ENCODE measurements at places on chromosomes 3 and 15.

DNA sequence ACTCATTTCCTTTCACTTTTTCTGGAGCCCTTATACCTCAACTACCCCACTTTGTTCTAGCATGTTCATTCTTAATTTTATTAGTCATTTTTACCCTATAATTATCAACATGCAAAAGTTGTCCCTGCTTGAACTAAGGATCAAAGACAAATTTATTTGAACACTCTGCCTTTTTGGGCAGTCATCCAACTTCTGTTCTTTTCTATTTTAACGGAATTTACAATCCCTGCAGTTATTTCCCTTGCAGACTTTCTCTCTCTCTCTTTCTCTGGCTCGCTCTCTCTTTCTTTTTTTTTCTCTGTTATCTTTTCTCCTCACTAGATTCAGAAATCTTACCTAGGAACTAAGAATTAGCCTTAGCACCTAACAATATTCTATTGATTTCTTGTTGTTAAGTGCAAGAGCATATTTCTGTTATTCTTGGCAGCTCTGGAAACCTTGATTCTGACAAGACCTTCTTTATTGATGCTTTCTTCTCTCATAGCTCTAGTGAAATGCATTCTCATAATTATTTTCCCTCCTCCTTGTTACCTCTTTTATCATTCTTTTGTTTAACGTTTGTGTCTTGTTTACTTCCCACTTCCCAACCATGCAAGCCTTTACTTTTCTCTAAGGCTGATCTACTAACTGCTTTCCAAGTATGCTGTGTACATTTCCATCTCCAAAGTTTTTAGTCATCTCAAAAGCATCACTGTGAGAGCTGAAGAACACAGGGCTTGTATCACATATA is 951.6 kb downstream of the DIPK2A start:
- DNase-seq = no peak

DNA sequence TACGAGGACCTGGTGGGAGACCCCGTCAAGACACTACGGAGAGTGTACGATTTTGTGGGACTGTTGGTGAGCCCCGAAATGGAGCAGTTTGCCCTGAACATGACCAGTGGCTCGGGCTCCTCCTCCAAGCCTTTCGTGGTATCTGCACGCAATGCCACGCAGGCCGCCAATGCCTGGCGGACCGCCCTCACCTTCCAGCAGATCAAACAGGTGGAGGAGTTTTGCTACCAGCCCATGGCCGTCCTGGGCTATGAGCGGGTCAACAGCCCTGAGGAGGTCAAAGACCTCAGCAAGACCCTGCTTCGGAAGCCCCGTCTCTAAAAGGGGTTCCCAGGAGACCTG is 2.5 kb downstream of the CHST2 start:
- no peak for DNase-seq

GRCh38 chr3:194185221-194185620 is 49.3 kb downstream of the HES1 start:
- no peak for DNase-seq

DNA sequence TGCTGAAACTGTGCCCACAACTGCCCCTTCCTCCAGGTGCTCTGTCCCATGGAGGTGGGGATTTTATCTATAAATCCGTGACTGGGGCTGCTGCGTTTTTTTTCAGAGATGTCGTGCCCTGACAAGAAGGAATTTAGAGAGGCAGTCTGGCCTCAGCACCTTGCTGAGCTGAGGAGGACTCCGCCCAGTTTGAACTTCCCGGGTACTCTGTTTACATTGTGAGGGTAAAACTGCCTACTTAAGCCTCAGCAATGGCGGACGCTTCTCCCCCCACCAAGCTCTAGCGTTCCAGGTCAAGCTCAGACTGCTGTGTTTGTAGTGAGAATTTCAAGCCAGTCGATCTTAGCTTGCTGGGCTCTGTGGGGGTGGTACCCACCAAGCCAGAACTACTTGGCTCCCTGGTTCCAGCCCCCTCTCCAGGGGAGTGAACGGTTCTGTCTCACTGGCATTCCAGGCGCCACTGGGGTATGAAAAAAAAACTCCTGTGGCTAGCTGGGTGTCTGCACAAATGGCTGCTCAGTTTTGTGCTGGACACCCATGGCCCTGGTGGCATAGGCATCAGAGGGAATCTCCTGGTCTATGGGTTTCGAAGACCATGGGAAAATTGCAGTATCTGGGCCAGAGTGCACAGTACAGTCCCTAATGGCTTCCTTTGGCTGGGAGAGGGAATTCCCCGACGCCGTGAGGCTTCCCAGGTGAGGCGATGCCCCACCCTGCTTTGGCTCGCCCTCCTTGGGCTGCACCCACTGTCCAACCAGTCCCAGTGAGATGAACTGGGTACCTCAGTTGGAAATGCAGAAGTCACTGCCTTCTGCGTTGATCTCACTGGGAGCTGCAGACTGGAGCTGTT is 68.5 kb upstream of the SGO1 start:
- DNase-seq = no peak

DNA sequence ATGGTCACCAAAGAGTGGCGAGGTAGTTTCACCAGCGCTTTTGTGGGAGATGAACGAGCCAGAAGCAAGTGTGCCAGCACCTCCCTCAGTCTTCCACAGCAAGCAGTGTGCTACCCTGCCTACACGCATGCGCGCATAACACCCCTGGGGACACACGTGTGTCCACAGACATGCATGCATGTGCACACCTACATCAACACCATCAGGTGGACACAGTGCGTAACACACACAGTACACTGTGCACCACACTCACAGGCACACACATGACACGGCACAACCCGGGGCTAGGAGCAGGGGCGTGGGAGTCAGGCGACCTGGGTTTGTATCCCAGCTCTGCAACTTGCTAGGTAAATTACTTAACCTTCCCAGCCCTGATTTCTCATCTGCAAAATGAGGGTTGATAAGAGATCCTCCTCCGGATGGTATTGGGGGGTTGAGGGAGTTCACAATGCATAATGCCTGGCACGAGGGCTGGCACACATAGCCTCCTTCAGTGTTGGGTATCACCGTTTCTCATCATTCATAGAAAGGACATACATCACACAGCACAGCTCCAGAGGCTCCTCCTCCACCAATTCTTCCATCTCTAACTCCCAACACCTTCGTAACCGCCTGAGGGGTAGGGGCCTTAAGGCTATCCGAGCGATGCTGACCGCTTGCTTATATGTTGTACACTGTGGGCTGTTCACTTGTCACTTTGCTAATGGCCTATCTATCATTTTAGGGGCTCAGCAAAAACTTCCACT is 174.9 kb downstream of the SMAD6 start:
- DNase-seq = no peak

- DNase-seq = no peak
Observed at GRCh38 chr15:90851940-90852339, 16.4 kb upstream of the FURIN start.

DNA sequence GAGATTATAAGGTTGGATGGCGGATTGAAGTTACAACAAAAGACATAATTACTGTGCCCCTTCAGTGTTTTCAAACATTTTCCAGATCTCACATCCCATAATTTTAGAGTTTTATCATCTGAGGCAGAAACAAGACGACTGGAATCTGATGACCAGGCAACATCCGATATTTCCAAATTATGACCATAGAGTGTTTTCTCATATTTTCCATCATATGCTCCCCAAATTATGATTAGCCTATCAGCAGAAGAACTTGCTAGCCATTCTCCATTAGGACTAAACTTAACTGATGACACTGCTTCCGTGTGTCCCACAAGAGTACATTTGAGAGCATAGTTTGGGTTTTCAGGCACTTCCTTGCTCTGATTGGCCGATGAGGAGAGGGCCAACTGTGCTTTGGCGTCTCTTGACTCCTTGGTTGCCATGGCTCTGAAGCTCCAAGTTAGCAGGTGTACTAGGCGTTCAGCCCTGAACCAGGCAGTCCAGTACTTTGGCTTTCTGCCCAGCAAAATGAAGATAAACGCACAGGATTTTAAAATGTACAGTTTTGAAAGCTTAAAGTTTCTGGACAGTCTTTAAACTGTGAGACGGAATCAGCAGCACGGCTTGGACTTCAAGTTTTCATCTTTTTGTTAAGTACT is 638 bp downstream of the WDR5B start:
- peak; percentile 80 for DNase-seq

DNA sequence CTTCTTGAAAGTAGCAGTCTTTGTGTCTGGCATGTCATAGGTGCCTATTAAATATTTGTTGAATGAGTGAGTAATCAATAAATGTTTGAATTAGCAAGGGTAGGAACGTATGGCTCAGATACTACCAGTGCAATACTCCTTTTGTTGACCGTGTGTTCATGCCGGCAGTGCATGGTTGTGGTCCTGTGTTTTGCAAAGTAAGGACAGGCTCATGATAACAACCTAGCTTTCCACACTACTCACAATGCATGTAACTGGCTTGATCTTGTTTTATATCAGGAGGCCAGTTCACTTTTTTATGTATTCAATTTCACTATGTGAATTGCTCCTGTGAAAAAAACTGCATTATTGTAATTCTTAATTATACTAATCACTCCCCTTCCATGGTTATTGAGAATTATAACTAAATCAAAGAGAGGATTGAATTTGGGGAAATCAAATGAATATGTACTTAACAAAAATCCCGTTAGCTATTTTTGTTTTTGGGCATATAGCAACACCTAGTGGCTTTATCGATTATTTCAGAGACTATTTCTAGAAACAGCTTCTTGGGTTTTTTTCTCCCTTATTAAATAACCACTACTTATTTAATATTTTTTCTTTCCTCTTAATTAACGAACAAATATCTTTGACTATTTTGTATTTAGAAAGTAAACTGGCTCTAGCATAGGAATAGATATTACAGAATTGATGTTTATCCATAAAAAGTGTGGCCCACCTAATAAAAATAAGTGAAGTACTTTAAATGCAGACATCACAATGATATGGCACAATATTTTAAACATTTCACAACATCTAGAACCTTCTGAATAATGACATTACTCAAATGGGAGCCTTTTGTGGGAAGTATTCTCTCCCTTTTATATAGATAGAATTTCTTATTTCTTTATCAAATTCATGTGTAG is 218.5 kb downstream of the BBX start:
- peak; percentile 51 for DNase-seq

- DNase-seq = no peak
Observed at GRCh38 chr15:66235866-66236265, 17.7 kb downstream of the MEGF11 start.

DNA sequence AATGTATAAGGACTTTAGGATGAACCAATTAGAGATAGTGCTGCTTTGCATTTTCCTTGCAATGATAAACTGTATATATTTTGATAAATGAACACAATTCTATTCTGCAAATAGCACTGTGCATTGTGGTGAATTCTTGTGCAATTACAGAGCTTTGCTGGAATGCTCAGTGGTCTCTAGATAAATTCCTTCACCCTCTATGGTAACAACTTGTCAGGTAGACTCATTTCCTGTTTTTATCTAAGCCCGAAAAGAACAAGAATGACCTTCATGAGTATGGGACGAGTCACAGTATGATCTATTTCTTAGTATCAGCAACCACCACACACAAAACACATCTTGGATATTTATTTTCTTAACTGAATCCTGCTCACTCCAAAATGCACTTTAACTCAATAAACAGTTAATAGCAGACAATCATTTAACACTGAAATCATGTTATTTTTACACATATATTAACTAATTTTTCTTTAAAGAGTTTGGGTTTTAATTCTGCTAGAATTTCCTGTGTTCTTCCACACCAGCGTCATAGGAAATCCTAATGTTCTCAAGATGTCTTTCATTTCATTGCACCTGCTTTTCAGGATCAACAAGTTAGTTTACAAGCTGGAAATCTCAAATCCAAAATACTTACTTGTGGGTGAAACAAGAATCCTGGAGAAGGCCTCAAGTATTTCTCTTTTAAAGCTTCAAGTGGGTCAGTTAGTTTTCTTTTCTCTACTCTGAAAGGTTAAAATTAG is 551.2 kb downstream of the MECOM start:
- no peak for DNase-seq

GRCh38 chr3:182094321-182094720 is 382.6 kb downstream of the SOX2 start:
- DNase-seq = no peak

GRCh38 chr3:12911881-12912415 is 70.6 kb upstream of the RPL32 start:
- no peak for DNase-seq

DNA sequence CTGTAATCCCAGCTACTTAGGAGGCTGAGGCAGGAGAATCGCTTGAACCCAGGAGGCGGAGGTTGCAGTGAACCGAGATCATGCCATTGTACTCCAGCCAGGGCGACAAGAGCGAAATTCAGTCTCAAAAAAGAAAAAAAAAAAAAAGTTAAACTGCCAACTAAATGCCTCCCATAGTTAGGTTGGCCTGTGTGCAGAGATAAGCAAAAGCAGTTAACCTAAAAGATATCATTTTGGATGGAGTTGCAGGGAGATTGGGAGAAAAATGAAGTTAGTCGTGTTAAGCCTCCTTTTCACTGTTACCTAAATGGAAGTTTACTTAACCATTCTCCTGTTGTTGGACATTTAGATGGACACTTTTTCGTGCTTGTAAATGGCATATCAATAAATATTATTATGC is 11.4 kb upstream of the FETUB start:
- no peak for DNase-seq

GRCh38 chr15:93942269-93942694 is 289.1 kb upstream of the MCTP2 start:
- DNase-seq = no peak

DNA sequence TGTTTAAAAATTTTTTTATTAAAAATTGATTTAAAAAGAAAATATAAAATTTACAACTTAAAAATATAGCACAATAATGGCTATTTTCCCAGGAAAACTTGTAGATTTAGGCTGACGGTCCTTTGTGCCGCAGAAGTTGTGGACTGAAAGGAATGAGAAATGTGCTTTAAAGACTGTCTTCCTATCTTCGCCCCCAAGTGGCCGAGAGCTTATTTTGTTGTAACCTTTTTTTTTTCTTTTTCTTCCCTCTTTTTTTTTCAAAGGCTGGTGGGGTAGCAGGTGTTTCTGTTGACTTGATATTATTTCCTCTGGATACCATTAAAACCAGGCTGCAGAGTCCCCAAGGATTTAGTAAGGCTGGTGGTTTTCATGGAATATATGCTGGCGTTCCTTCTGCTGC is 15.5 kb downstream of the SLC25A26 start:
- peak; percentile 87 for DNase-seq

DNA sequence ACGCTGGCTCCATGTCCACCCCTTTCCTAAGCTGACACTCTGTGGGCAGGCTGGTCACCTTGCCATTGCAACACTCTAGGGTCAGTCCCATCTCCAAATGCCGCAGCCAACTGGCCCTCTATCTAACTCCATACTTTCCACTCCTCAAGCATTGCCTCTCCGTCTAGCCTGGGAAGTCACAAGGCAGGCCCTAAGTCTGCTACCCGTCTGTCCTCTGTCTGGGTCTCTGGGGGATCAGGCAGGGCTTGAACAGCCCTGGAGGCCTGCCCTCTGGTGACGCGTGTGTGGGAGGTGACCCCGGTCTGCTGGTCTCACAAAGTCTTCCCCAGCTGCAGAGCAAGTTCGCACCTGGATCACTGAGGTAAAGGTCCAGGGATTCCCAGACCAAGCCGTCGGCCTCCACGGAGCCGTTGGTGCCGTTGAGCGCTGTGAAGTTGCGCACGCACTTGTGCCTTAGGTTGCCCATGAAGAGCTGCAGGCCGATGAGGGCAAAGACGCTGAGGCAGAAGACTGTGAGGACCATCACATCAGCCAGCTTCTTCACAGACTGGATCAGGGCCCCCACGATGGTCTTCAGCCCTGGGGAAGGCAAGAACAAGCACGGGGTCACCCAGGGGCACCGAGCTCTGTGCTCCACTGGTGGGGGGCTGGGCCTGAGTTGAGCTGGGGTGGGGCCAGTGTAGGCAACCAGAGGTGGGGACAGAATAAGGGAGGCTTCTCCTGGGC is 39.9 kb downstream of the SCN5A start:
- no peak for DNase-seq

Measured in GM23338 (cell line).